ENCODE measurements at places on chromosomes 13 and 19.

- no peak for DNase-seq
Observed at GRCh38 chr13:41782086-41782485, 178.8 kb downstream of the VWA8 start.

- DNase-seq: no peak
Observed at GRCh38 chr19:14979476-14980255, at the start of gene SLC1A6. Gene SLC1A6, minus strand, starts transcription at chr19:14979864. Its CDS starts 6,954 bp downstream, at chr19:14972910.

GRCh38 chr13:49110913-49111170, 109.3 kb upstream of the MLNR start:
- no peak for DNase-seq

DNA sequence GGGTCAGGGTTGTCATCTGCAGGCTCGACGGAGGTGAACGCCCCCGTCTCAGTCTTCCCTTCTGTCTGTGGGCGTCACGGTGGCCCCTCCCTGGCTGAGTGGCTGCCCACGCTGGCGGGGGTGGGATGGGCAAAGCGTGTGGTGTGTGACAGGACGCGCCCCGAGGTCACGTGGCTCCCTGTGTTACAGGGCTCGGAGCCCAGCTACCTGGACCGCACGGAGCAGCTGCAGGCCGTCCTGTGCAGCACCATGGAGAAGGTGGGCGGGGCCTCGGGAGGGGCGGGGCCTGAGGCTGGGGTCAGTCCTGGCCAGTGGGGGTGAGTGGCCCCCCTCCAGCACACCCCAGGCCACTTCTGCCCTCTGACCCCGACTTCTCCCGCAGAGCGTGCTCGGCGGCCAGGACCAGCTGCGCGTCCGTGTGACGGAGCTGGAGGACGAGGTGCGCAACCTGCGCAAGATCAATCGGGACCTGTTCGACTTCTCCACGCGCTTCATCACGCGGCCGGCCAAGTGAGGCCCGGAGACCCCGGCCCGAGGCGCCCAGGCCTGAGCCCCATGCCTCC, 6.3 kb upstream of the GRIN3B start:
- no peak for DNase-seq

DNA sequence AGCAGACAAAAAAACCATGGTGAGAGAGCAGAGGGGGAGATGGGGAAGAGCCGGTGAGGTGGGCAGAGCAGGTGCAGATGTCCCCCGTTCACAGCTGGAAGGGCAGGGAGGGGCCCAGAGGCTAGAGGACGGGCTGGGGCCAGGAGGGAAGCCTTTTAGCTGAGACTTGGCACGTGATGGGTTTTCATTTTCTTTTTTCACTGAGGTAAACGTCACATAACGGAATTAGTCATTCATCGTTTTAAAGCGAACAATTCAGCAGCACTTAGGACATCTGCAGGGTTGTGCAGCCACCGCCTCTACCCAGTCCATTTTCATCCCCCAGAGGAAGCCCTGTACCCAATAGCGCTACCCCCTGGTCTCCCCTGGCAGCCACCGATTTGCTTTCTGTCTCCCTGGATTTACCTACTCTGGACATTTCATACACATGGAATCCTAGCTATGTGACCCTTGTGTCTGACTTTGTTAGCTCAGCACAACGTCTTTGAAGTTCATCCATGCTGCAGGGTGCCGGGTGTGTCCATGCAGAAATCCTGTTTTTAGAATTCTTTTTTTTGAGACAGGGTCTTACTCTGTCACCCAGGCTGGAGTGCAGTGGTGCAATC, 16.0 kb upstream of the EMC10 start:
- no peak for DNase-seq

GRCh38 chr13:98784666-98785065, 32.2 kb upstream of the SLC15A1 start:
- DNase-seq: no peak

DNA sequence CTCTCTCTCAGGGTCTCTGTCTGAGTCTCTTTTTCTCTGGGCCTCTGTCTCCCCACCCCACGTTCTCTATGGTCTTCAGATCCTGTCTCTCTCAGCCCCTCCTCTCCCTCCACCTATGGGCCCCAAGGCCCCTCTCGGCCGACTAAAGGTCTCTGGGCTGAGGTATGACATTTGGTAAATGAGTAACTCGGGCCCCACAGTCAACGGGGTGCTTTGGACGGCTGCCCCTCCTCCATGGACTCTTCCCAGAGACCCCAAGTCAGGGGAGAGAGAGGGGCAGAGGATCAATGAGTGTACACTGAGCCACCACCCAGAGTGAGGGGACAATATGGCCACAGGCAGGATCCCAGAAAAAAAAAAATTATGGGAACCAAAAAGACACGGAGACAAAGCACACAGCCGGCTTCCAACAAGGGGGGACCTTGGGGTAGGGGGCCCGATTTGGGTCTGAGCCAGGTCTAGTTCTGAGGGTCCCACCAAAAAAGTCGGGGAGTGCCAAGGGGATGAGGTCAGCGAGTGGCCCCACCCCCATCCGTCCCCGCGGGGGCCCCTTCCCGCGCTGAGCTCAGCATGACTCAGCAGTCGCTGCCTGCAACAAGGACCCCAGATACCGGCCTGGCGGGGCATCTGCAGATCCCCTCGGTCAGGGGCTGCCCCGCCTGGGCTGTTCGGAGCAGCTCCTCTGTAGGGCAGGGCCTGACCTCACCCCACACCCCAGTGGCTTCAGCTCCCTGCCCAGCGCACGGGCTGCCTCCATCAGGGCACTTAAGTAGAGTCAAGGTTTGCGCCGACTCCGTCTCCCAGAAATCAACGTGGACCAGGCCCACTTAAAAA, 1.5 kb upstream of the FTL start:
- peak; percentile 61 for DNase-seq

DNA sequence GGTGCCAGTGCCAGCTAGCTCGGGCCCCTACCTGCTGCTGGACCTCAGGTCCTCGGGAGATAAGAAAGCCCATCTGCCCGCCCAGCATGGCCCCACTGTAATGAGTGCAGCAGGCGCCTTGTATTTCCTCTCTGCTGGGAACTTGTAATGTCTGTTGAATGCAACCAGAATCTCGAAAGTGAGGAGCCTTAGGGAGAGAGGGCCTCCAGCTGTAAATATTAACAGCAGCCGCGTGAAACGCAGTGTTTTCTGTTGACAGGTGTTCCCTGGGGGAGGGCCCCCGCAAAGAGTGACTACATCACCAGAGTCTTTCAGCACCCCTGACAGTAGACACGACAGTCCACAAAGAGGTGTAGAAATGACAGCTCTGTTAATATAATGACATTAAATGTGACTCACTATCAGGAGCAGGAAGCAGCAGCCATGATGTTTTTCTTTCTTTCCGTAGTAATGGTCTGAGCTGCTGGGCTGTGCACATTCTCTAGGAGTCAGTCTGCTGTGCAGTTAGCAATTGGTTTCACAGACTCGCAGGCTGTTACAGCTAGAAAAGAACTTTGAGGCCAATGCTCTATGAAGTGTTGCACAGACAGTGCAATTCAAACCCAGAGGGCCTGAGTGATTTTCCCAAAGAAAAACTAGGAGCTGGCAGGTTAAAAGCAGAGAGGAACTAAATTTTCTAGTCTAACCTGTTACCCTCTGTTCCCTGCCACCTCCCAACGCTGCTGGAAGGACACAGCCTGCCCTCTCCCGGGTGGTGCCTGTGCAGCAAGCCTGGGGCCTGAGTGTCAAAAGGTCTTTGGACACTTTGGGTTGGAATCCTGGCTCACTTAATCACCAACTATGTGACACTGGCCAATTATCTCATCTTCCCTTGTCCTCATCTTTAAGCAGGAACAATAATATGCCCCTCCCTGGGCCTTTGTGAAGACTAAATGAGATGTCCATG, 58.6 kb upstream of the WASF3 start:
- no peak for DNase-seq

- no peak for DNase-seq
Observed at GRCh38 chr13:33264620-33264978, 21.0 kb downstream of the STARD13 start.

DNA sequence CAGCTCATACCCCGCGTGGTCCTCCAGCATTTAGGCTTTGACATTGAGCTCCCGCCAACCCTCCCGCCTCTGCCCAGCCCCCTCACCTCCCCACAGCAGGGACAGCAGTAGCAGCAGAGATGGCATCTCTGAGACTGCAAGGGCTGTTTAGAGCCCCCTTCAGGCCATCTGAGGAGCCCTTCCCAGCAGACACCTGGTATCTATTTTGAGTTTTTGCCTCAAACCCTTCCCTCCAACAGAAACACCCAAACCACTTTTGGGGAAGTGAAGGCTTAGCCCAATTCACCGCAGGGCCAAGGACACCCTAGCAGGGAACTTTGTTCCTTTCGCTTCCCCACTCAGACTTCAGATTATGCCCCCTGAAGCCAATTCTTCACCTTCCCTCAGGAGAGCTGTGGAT, 6.3 kb upstream of the ZNF175 start:
- no peak for DNase-seq

GRCh38 chr13:39596685-39597084, 6.3 kb downstream of the LHFPL6 start:
- DNase-seq: no peak

- no peak for DNase-seq
Observed at GRCh38 chr13:65892859-65893258, 1337.3 kb downstream of the PCDH9 start.

GRCh38 chr13:111629926-111630325, 309.5 kb downstream of the TEX29 start:
- no peak for DNase-seq

DNA sequence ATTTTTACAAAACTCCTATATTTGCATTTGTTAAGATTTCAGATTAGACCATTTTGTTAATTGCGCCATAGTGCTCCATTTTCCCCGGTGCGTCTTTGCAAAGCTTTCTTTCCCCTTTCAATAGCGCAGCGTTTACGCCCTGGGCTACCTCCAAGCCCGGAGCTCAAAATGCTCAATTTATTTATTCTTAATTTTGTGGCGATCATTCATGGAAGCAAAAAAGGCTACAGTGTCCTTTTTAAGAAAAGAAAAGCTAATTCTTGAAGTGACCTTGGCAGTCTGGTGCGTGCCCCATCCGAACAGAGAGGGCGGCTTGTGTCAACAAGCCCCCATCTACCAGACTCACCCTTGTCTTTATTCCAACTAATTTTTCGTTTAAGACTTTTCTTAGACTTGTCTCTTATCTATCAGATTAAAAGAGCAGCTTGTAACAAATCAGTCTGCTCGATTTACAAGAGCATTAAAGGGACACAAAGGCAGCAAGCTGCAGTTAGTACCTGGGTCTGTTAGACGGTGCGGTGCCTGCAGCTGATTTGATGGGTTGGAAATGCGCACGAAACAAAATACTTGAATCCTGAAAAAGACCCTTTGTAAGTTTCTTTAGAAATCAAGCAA, 30.1 kb downstream of the GSX1 start:
- no peak for DNase-seq

DNA sequence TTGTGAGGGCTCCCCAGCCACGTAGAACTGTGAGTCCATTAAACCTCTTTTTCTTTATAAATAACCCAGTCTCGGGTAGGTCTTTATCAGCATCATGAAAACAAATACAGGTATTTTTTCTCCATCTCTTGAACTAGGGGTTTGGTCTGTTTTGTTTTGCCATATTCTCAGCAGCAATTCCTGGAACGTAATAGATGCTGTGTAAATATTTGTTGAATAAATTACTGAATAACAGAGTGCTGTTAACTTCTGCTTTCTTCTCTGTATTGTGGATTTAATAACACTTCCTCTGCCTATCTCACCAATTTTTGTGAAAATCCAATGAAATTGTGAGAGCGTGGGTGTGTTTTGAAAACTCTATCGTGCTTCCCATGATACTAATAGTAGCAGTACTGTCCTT, 429.4 kb downstream of the DCT start:
- no peak for DNase-seq

GRCh38 chr19:38657633-38658222, 10.3 kb downstream of the ACTN4 start:
- DNase-seq: peak; percentile 40

GRCh38 chr13:45603338-45603737, 12.2 kb downstream of the ERICH6B start:
- no peak for DNase-seq

DNA sequence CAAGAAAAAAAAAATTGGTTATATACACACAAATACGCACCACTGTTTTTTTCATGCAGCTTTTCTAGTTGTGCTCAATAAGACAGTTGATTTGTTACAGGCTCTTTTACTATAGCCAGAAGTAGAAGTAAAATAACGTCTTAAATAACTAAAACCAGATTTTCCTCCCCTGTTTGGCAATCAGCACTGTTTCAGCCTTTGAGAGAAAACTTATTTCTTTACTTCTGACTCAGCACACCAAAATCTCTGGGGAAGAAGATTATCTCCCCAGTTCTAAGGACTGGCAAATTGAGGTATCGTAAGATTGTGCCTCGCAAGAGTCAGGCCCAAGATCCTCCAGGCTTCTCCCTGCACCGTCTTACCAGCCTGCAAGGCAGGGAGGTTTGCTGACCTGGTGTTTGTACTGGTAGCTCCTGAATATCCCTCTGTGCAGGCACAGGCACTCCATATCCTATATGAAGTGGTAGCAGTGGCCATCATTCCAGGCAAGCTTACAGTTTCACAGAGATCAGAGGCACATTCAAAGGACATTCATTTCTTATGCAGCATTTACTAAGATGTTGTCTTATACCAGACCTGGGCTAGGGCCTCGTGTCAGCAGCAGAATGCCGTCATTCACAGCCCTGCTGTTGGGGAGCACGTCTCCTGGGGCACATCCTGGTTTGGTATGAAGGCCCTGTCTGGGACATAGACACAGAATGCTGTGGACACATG, 268.2 kb downstream of the ZNF536 start:
- DNase-seq: no peak

- DNase-seq: no peak
Observed at GRCh38 chr13:107817647-107818287, 397.6 kb downstream of the LIG4 start.

DNA sequence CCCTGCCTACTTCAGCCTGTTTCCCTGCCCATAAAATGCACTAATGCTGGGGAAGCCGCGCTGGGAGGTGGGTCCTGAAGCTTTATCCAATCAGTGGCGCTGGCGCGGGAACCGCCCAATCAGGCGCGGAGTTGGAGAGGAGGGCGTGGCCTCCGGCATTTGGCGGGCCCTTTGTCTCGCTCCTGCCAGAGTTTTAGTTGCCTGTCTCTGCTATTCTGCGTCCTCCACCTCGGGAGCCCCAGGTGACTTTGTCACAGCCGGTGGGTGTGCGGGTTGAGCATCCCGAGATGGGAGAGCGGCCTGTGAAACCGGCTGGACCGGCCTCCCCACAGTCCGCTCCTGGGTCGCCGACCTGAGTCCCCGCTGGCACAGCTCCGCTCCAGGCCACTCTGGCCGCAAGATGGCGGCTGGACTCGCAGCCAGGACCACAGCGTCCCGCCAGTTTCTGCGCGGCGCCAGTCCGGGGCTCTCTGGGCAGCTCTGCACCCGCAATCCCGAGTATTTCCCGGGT, 30.7 kb upstream of the ZNF429 start:
- peak; percentile 80 for DNase-seq

DNA sequence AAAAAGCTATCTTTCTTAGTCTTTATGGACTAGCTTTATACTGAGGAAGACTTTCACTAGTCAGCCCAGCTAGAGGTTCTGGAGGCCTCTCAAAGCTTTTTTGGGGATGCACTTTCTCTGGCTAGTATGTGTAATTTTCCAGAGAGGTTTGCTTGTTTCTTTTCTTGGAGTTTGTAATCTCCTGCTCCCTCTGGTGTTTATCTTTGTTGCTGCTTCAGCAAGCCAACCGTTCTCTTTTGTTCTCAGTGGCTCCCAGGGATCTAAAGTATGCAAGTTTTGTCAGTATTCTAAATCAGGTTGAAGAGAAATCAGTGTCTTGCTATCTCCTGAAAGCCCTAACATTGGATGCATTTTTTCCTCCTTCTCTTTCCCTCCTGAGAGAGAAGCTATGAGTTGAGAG, 121.1 kb upstream of the MYO16 start:
- DNase-seq: peak; percentile 41

GRCh38 chr19:10044390-10044789, 31.1 kb downstream of the RDH8 start:
- peak; percentile 4 for DNase-seq
